ENCODE measurements at places on chromosomes 7 and 10. TPM values are rescaled to one million over a fixed set of nuclear protein-coding genes. Genes with fewer than 3 reads are reported as not detected.

GRCh38 chr10:12844811-12845483 lies 156.6 kb downstream of the CCDC3 start:
- peaks cover 8% of the 10 kb centered on the region for H3K4me1 ChIP-seq
- H3K36me3 ChIP-seq, result no peaks in the 10 kb centered on the region

DNA sequence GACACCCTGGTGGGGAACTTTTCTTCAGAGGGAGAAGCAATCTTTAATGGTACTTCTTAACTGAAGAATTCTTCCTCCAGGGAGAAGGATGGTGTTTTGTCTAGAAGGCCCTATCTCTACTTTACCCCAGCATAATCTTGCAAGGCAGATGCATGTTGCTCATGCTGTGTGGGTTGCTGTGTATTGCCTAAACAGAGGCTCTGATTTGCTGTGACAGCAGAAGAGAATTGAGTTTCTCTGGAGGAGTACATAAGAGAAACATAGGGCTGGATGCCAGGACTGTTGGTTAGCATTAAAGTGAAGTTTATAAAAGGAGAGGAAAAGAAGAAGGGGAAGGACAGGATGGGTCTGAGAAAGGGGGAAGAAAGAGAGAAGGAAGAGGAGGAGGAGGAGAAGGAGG lies 248.1 kb upstream of the HPS1 start:
- no peak for DNase-seq
- H3K27ac ChIP-seq, result no peak overlapping the region
- no peaks in the 10 kb centered on the region for H3K36me3 ChIP-seq
- H3K4me3 ChIP-seq, result no peak overlapping the region
- no peaks in the 10 kb centered on the region for H3K4me1 ChIP-seq

DNA sequence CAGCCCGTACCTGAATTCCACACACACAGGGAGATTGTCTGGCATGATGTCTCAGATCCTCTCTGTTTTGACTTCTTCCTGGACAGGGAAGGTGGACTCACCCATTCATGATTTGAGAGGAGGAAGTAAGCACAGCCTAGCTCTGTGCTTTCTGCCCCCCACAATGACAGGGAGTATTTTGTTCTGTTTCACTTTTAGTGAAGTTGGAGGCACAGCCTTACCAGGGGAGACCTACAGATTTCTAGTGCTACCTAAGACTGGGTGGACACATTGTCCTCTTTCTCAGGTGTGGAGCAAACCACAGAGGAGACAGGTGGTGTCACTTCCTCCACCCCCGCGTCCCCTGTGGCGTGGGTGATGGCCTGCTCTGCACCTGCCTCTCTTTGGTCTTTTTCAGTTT lies 408.6 kb upstream of the PFKP start:
- no peak overlapping the region for H3K4me3 ChIP-seq
- no peaks in the 10 kb centered on the region for H3K36me3 ChIP-seq
- H3K27me3 ChIP-seq, result no peaks in the 10 kb centered on the region

DNA sequence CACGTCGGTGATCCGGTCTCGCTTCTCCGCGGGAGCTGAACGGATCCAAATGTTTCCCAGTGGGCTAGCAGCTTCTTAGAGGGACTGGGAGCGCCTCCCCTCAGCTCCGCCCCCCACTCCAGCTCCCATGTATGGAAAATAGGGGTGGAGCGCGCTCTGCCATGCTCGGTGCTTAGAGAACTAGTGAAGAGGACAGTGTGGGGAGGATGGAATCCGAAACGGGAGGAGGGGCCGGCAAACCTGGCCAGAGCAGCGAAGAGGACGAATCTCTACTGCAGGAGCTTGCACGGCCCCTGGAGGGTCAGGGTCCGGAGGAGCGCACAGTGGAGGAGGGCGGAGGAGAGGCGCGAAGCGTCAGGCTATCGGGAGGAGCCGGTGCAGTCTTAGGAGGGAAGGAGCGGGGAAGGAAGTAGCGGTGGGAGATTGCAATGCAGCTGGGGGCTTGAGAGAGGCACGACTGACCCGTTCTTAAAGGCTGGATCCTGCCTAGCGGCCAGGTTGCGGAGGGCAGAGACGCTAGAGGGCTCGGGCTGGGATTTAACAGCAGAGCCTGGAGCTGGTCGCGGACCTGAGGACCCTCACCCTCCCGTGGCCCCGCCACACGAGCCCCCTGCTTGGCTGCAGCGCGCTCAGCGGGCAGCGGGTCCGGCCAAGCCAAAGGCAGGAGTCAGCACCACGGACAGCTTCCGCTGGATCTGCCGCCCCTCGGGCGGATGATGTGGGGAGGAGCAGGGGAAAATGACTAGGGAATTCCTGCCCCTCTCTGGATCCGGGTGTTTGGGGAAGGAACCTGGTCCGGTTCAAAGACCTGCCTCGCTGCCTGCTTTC lies at the start of gene PRLHR:
PRLHR (minus strand) TSS at position 51 of the 828 bp plus-strand sequence. CDS start 404 bp downstream, outside the sequence.
- no peaks in the 10 kb centered on the region for H3K36me3 ChIP-seq
- H3K4me1 ChIP-seq, result peaks cover 21% of the 10 kb centered on the region
- peak within 1 kb of the TSS; percentile 82 for H3K4me3 ChIP-seq

DNA sequence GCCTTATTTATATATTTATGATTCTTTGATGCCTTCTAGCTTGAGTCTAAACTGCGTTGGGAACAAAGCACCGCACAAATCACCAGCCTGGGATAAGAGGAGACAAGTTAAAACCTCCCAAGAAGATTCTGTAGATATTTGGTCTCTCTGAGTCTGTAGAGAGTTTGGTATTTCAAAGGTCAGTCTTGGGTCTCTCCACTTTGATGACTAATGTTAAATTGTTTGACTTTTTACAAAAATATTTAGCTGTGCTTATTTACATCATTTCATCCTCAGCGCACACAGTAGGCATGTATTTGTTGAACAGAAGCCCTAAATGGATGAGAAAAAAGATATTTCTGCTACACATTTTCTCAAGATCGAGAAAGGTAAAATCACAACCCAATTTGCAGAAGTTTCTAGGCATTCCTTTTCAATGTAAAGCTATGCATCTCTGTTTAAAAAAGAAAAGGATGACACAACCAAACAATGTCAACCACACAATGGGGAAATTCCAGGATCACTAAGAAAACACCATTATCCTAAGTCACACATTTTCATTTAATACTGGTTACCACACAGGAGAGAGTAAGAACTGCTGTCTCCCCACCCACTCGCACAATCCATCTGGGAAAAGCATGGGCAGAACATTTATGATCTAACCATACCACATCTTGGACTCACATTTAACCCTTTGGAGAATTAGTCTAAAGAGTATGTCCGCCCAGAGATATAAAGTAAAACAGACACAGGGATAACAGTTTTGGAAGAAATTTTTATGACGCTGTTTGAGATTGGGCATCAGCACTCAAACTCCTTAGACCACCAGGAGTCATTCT lies 4.4 kb downstream of the CDK6 start:
- DNase-seq, result no peak
- peaks cover 48% of the 10 kb centered on the region for H3K4me1 ChIP-seq
- H3K27ac ChIP-seq, result peak overlapping the region; percentile 10
- no peaks in the 10 kb centered on the region for H3K36me3 ChIP-seq

DNA sequence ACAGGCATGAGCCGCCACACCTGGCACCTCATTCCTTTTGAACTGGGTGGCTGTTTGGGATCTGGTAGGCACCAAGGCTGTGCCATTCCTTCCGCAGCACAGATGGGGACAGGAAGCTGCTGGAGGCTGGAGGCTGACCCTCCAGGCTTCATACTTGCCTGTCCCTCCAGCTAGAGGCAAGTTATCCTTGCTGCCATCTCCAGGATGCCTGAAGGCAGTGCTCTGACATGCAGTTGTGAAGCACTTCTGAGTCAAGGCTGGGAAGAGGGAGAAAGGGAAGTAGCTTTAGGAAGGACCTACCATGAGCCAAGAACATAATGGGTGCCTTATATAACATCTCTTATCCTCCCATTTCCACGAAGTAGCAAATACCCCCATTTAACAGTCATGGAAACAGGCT lies 9.5 kb downstream of the MARVELD1 start:
- no peak overlapping the region for H3K27ac ChIP-seq
- peaks cover 2% of the 10 kb centered on the region for H3K36me3 ChIP-seq
- no peak overlapping the region for H3K4me3 ChIP-seq
- peaks cover 29% of the 10 kb centered on the region for H3K4me1 ChIP-seq

GRCh38 chr7:94928168-94928707 lies 20.8 kb downstream of the PPP1R9A start:
- H3K27ac ChIP-seq, result no peak overlapping the region
- no peaks in the 10 kb centered on the region for H3K27me3 ChIP-seq
- H3K4me3 ChIP-seq, result no peak overlapping the region

- no peak overlapping the region for H3K27ac ChIP-seq
- H3K36me3 ChIP-seq, result no peaks in the 10 kb centered on the region
- no peak for DNase-seq
- peaks cover 38% of the 10 kb centered on the region for H3K4me1 ChIP-seq
- H3K27me3 ChIP-seq, result peaks cover 8% of the 10 kb centered on the region
These were observed 76.5 kb downstream of the AUTS2 start for GRCh38 chr7:69674701-69675182.

GRCh38 chr10:11724938-11725776 lies 17.0 kb upstream of the ECHDC3 start:
- H3K27me3 ChIP-seq, result no peaks in the 10 kb centered on the region
- no peak overlapping the region for H3K27ac ChIP-seq
- no peak overlapping the region for H3K4me3 ChIP-seq
- no peak for DNase-seq
- H3K36me3 ChIP-seq, result peaks cover 12% of the 10 kb centered on the region

DNA sequence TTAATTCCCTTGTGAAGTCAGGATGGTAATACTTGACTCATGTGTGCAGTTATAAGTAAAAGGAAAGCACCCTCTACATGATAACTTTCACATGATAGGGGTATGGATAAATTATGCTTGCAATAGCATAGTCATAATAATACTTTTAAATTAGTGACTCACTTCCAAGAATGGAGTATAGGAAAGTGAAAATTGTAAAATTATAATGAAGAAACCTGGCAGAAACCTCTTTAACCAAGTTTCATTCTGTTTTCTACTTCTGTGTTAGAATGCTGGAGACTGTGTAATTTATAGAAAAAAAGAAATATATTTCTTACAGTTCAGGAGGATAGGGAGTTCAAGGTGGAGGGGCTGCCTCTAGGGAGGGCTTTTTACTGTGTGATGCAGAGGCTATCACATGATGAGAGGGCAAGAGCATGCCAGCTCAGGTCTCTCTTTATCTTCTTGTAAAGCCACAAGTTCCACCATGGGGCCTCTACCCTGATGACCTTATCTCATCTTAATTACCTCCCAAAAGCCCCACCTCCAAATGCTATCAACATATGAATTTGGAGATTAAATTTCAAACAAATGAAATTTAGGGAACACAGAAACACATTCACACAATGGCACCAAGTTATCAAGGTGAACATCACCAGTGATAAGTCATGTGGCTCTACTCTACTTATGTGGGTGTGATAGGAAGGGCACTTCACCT lies 43.2 kb downstream of the HDAC9 start:
- DNase-seq, result no peak
- no peak overlapping the region for H3K27ac ChIP-seq
- no peaks in the 10 kb centered on the region for H3K27me3 ChIP-seq
- no peak overlapping the region for H3K4me3 ChIP-seq

DNA sequence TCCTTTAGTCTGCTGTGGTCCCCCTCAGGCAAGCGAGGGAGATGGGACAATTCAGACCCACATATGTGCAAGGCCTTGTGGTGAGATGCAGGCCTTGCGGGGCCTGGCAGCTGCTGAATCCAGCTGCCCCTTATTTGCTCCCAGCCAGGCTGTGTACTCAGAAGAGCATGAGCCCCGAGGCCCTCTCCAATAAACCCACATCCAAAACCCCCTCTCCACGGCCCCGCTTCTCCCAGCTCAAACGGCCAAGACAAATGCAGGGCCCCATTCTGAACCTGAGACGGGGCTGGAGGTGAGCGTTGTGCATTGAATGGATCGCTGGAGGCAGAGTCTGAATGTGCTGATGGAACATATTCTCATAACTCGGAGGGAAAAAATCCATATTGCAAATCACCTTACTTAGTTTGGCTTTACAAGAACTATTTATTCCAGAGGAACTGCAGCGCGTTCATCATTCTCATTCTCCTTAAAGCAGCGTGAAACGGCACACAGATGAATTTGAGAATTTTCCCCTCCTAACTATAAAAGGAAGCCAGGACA lies 169.2 kb upstream of the LYZL2 start:
- DNase-seq, result no peak
- no peak overlapping the region for H3K4me3 ChIP-seq
- H3K27me3 ChIP-seq, result no peaks in the 10 kb centered on the region

GRCh38 chr10:87519582-87519981 lies 14.9 kb downstream of the MINPP1 start:
- no peak for DNase-seq
- H3K4me1 ChIP-seq, result no peaks in the 10 kb centered on the region
- no peak overlapping the region for H3K4me3 ChIP-seq
- no peaks in the 10 kb centered on the region for H3K27me3 ChIP-seq

GRCh38 chr7:20146451-20146850 lies 70.7 kb downstream of the MACC1 start:
- H3K27me3 ChIP-seq, result no peaks in the 10 kb centered on the region
- H3K36me3 ChIP-seq, result peaks cover 26% of the 10 kb centered on the region
- H3K27ac ChIP-seq, result no peak overlapping the region
- H3K4me3 ChIP-seq, result no peak overlapping the region

DNA sequence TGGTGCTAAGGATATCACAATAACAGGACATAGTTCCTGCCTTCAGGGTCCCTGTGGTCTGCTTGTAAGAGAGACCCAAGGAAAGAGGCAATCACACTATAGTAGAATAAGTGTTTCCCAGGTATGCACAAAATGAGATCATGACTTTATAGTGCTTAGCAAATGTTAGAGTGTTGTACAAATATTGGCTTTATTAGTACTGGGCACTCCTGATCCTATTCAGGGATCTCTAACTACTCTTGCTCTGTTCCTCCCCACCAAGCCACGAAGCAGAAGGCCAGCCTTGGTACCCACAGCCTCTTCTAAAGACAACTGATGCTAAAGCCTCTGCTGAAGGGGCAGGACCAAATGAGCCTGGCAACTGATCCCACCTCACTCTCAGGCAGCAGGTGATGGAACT lies 75.1 kb downstream of the HERPUD2 start:
- H3K4me3 ChIP-seq, result no peak overlapping the region
- H3K27ac ChIP-seq, result no peak overlapping the region
- peaks cover 15% of the 10 kb centered on the region for H3K4me1 ChIP-seq
- no peaks in the 10 kb centered on the region for H3K36me3 ChIP-seq
- no peaks in the 10 kb centered on the region for H3K27me3 ChIP-seq

- H3K4me1 ChIP-seq, result no peaks in the 10 kb centered on the region
- H3K27ac ChIP-seq, result no peak overlapping the region
- peak overlapping the region; percentile 34 for H3K4me3 ChIP-seq
- peak; percentile 61 for DNase-seq
These were observed 16.1 kb downstream of the MYO1G start for GRCh38 chr7:44962483-44963251.

GRCh38 chr10:14383266-14383665 lies 52.5 kb upstream of the FRMD4A start:
- H3K36me3 ChIP-seq, result no peaks in the 10 kb centered on the region
- H3K27me3 ChIP-seq, result no peaks in the 10 kb centered on the region
- no peak overlapping the region for H3K27ac ChIP-seq

BEND7 gene
- total RNA-seq, result 15.8 TPM

GRM3 gene
- total RNA-seq, result 1.5 TPM

ZNF736 gene
- 0.07 TPM for total RNA-seq

MSS51 gene
- total RNA-seq, result 3.1 TPM

GPR37 gene
- total RNA-seq, result 20.4 TPM

CACNB2 gene
- total RNA-seq, result 4.4 TPM

PLXDC2 gene
- 31.7 TPM for total RNA-seq

NUP205 gene
- 149 TPM for total RNA-seq

SCART1 gene
- total RNA-seq, result 1.1 TPM

EPHB6 gene
- total RNA-seq, result 13.9 TPM

AASS gene
- total RNA-seq, result 349 TPM

ANXA11 gene
- 80.1 TPM for total RNA-seq

All from WTC11 (cell line).